Right renal cortex interstitium (tissue), 3 donors: ENCODE measurements at places on chromosomes 13 and 19. TPM values are rescaled to one million over a fixed set of nuclear protein-coding genes. Genes with fewer than 3 reads are reported as not detected.

SMIM24 gene
- 628 TPM for polyA plus RNA-seq

PRR12 gene
- polyA plus RNA-seq: 15.1 TPM

ODAD3 gene
- 1.5 TPM for polyA plus RNA-seq

CLEC17A gene
- polyA plus RNA-seq: 0.06 TPM

TMEM190 gene
- 0.36 TPM for polyA plus RNA-seq

GNA15 gene
- 0.78 TPM for polyA plus RNA-seq

LPAR6 gene
- polyA plus RNA-seq: 56.0 TPM

SOX1 gene
- not detected for polyA plus RNA-seq

GRCh38 chr19:47013041-47013517 lies 6.6 kb upstream of the NPAS1 start:
- no peak for DNase-seq

DNA sequence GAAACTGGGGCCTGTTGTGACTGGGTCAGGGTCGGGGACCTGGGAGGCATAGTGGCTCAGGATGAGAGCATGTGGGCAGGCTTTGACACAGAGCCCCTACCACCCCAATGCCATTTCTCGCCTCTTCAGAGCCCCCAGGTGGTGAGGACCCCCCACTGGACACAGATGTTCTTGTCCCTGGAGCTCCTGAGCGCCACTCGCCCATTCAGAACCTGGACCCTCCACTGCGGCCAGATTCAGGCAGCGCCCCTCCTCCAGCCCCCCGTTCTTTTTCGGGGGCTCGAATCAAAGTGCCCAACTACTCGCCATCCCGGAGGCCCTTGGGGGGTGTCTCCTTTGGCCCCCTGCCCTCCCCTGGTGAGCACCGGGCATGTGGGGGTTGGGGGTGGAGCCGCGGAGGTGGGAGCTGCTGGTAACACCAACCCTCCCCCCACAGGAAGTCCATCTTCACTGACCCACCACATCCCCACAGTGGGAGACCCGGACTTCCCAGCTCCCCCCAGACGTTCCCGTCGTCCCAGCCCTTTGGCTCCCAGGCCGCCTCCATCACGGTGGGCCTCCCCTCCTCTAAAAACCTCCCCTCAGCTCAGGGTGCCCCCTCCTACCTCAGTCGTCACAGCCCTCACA lies 10.4 kb downstream of the IGFLR1 start:
- DNase-seq: no peak

GRCh38 chr13:27536361-27537101 lies 83.8 kb downstream of the LNX2 start:
- DNase-seq: no peak

GRCh38 chr19:48391100-48392005 lies at the start of gene KDELR1:
Gene KDELR1 (minus strand): TSS chr19:48391551. CDS start chr19:48391358, 193 bp downstream.
- peak; percentile 66 for DNase-seq

GRCh38 chr13:24860770-24861169 lies 96.8 kb downstream of the RNF17 start:
- DNase-seq: no peak

DNA sequence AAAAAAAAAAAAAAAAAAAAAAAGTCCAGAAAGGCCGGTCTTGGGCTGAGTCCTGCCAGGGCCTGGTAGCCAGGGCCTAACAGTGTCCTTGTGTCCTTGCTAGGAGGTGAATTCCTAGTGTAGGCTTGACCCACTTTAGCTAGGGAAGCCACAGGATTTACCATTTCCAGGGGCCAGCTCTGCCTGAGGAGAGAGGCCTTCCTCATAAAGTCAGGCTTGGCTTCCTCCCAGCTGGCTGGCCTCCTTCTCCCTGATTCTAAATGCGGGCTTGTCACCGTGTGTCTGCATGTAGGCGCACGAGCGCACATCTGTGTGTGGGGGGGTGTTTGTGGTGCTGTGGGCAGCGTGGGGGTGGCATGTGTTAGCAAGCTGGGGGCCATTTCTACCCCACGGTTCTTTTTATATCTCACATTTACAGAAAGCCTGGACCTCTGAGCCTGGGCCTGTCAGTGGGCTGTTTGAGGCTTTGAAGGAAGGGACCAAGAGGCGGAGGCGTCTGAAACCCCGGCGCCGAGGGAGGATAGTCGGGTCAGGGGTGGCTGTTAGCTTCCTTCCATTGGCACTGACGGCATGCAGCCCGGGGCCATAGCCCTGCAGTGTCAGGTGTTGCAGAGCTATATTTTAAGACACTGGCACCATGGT lies 31.7 kb downstream of the IER2 start:
- DNase-seq: no peak

GRCh38 chr13:96532804-96533203 lies 442.9 kb downstream of the HS6ST3 start:
- DNase-seq: no peak

DNA sequence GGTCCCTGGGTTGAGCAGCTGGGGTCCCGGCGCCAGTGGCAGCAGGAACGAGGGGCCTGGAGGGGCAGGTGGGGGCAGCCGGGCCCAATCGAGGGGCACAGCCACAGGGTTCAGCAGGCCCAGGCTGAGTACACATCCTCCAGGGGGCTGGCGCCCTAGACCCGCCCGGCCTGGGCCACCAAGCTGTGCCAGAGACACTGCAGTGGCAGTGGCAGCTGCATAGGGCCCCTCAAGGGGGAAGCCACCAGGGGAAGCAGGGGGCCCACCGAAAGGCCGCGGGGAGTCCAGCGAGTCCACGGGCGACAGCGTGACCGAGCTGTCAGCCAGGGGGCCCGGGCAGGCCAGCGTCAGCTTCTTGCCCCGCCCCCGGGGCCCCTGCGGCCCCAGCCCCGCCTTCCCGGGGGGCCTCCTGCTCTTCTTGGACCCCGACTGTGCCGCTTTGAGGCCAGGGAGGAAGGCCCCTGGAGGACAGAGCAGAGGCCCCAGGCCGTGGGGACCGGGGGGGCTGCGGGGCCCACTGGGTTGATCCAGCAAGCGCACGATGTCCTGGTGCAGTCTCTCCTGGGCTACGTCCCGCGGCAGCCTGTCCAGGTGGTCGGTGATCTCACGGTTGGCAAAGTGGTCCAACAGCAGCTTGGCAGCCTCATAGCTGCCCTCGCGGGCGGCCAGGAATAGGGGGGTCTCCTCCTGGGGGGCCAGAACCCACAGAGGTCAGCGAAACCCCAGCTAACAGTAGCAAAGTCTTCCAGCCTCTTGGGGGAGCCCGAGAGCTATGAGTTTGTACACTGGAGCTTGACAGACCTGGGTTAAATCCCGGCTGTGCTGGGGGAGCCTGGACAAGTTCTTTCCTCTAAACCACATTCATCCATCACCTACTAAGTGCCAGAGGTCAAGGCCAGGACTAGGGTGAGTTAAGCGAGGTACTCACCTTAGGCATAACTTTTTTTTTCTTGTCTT lies 39.5 kb downstream of the NOTCH3 start:
- DNase-seq: no peak

DNA sequence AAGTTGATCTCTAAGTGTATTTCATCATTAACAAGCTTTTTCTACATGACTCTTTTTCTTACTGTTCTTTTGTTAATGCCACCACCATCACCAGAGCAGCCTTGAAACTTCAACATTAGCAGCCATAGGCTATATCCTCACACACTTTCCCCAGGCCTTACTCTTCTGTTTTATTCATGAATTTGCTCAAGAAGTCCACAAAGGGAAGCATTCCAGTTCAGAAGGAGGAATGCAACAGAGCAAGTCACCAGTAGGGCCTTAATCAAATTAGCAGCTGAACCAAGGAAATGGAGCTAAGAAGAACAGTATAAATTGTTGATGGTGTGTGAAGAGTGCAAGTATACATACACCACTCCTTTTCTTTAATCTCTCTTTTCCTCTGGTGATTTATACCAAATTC lies 223.1 kb downstream of the NBEA start:
- DNase-seq: no peak

DNA sequence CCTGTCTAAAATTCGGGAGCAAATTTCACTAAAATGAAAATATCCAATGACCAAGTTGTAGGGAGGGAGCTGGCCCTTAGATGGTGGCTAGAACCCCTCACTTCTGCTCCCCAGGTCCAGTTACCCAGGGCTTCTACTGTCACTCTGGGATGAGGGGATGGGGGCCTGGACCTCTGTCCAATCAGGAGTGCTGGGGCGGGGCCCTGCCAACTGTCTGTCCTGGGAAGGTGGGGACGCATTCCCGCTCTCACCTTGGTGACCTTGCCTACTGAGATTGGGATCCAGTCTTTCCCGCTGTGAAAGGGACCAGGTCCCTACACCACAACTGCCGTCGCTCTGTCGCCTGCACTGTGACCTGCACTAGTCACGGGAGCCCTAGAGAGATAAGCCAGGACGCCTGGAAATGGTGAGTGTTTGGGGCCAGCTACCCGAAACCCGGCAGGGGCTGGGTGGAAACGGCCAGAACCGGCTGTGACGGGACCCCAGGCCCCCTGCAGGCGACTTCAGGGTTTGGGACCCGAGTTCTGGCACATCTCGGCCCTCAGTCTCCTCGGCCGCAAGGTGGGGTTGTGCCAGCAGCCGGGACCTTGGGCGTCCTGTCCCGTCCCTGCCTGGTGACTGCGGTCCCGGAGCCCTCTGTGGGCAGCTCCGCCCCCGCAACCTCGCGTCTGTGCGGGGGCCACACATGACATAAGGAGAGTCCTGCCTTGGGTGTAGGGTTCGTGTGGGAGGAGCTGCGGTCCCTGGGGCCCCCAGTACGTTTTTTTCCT lies 22.8 kb downstream of the ZNF20 start:
- no peak for DNase-seq

DNA sequence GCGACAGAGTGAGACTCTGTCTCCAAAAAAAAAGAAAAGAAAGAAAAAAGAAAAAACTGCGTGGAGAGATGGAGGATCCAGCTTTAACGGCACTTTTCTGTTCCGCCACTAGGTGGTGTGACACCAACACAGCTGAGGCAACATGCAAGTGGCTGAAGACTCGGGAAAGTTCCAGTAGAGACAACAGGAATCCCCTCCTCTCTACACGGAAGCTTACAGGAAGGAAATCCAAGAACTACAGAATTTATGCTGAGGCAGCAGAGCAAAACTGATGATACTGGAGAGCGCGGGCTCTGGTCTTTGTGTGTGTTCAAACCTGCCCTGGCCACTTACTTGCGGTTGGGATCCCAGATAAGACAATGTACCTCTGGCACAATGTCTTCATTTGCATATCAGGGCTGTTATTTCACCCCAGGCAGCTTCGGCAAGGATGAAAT lies 9.9 kb downstream of the RANBP3 start:
- DNase-seq: no peak
